Naive B cell (primary cell): ENCODE measurements at places on chromosomes 5 and 9. TPM values are rescaled to one million over a fixed set of nuclear protein-coding genes. Genes with fewer than 3 reads are reported as not detected.
A peak's percentile ranks its signal among the peaks of the same experiment; 100 is the strongest.

DNA sequence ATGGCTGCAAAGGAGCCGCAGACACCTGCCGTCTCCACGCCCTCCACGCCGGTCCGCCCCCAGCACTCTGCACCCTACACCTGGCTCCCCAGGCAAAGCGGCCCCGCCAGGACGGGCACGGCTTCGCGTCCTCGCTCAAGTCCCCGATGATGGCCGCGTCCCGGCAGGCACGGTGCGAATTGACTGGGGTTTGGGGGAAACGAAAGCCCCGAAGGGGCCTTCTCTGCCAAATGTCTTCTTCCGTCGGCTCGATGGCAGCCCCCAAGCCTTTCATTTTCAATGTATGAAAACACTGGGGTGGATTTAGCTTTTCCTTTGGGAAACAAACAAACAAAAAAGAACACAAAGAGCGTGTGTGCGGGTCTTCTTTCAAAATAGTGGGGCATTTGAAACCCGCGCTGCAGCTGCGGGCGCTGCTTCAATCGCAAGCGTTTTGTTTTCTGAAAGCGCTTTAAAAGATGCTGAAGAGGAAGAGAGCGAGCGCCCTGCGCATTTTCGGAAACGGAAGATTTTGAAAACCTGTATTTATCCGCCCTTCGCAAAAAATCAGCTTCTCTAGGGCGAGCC is 160.0 kb downstream of the RMI1 start:
- no peaks in the 10 kb centered on the region for H3K36me3 ChIP-seq
- peak overlapping the region; percentile 85 for H3K4me3 ChIP-seq
- DNase-seq = peak; percentile 2
- no peak overlapping the region for H3K27ac ChIP-seq

GRCh38 chr5:123585871-123586270 is 73.9 kb downstream of the CSNK1G3 start:
- no peaks in the 10 kb centered on the region for H3K27me3 ChIP-seq
- H3K27ac ChIP-seq = no peak overlapping the region
- peaks cover 5% of the 10 kb centered on the region for H3K4me1 ChIP-seq
- peaks cover 16% of the 10 kb centered on the region for H3K36me3 ChIP-seq
- H3K4me3 ChIP-seq = no peak overlapping the region

- H3K4me3 ChIP-seq = no peak within 1 kb of the TSS
- H3K27ac ChIP-seq = peak within 1 kb of the TSS; percentile 34
- no peaks in the 10 kb centered on the region for H3K4me1 ChIP-seq
- no peaks in the 10 kb centered on the region for H3K36me3 ChIP-seq
These were observed at the start of gene HACD4 for GRCh38 chr9:21031091-21031807. Gene HACD4 (minus strand): TSS chr9:21031640. CDS start chr9:21031590, 50 bp downstream.

- peaks cover 19% of the 10 kb centered on the region for H3K4me1 ChIP-seq
- no peaks in the 10 kb centered on the region for H3K36me3 ChIP-seq
- no peak overlapping the region for H3K4me3 ChIP-seq
These were observed 92.0 kb downstream of the SV2C start for GRCh38 chr5:76175051-76175666.

- H3K36me3 ChIP-seq = no peaks in the 10 kb centered on the region
- no peaks in the 10 kb centered on the region for H3K27me3 ChIP-seq
- no peak overlapping the region for H3K27ac ChIP-seq
These were observed 49.1 kb upstream of the SLIT3 start for GRCh38 chr5:169350016-169350415.

GRCh38 chr5:95439801-95440493 is 48.8 kb downstream of the FAM81B start:
- no peak for DNase-seq
- H3K4me3 ChIP-seq = no peak overlapping the region
- no peaks in the 10 kb centered on the region for H3K36me3 ChIP-seq
- H3K4me1 ChIP-seq = no peaks in the 10 kb centered on the region

DNA sequence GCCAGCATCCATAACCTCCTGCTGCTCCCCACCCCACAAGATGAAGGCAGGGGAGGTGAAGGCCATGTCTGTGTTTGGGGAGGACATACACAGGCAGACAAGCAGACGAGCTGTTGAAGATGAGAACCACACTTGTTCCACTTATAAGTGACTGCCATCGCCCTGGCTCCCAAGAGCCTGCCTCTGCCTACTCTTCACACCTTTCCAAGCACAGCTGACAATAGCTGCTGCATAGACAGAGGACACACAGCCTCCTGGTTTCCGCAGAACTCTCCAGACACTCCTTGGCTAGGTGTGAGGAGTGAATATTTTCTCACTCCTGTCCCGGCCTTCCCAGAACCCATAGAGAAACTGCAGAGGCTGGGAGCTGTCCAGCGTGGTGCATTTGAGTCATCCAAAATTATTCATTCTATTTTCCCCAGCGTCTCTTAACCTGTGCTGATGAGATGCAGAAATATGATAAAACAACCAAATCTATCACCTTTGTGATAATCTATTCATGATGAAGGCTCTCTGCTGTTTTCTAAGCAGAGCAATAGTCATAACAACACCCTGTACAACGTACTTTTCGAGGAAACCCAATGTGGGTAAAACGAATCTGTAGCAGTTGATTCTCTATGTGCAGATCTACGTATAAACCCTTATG is 24.7 kb downstream of the KLF9 start:
- no peak overlapping the region for H3K4me3 ChIP-seq
- no peak for DNase-seq
- H3K36me3 ChIP-seq = peaks cover 9% of the 10 kb centered on the region
- H3K27ac ChIP-seq = no peak overlapping the region

DNA sequence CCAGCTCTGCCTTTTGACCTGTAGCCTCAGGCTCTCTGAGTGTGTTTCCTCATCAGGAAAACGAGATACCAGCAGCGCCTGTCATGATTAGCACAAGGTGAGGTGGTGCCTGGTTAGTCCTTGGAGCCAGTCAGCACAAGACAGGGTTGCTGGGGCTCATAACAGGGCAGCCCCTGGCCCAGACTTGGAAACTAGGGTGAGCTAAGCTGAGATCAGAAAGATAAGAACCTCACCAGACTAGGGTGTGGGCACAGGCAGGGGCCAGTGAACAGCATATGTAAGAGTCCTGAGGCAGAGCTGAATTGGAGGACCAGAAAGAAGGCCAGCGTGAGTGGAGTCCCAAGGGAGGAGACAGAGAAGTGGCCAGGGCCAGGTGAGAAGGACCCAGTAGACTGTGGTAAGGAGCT is 42.7 kb upstream of the FUBP3 start:
- no peaks in the 10 kb centered on the region for H3K36me3 ChIP-seq
- no peak for DNase-seq
- no peak overlapping the region for H3K27ac ChIP-seq
- peaks cover 8% of the 10 kb centered on the region for H3K4me1 ChIP-seq
- no peak overlapping the region for H3K4me3 ChIP-seq
- H3K27me3 ChIP-seq = peaks cover 81% of the 10 kb centered on the region

- no peaks in the 10 kb centered on the region for H3K36me3 ChIP-seq
- H3K27ac ChIP-seq = no peak overlapping the region
- H3K4me1 ChIP-seq = no peaks in the 10 kb centered on the region
- no peak for DNase-seq
These were observed 9.4 kb downstream of the DAB2IP start for GRCh38 chr9:121660876-121661275.

DNA sequence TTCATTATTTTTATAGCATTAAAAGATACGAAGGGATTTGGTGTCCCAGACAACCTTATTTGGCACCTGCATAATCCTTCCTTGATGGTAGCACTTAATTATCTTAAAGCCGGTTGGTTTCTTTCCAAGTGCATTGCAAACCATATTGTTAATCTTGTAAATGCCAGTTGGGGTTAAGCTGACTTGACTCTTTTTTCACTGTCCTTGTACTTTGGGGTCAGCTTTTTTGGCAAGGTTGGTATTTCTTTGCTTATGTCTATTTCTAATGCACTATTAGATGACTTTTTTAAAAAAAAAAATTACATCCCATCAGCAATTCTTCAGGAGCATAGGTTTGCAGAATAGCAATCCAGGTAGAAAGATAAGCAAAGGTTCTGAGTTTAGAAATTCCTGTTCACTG is 466.8 kb upstream of the TLE4 start:
- no peaks in the 10 kb centered on the region for H3K27me3 ChIP-seq
- H3K36me3 ChIP-seq = peaks cover 5% of the 10 kb centered on the region
- no peak overlapping the region for H3K4me3 ChIP-seq
- H3K27ac ChIP-seq = no peak overlapping the region

DNA sequence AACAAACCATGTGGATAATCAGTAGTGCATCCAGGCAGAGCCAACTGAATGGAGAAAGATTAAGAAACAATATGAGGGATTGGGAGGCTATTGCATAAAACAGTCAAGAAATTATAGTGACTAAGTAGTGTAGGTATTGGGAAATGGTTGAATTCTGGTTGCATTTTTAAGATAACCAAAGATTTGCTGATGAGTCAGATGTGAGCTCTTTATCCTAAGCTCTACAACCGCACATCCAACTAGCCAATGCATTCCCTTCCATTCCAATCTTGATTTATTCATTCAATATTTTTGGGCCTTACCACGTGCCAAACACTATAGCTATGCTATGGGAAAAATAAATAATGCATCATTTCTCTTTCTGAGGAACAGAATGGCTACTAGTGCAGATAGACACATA is 524.5 kb upstream of the RGMB start:
- H3K4me3 ChIP-seq = no peak overlapping the region
- no peak for DNase-seq
- no peak overlapping the region for H3K27ac ChIP-seq
- H3K27me3 ChIP-seq = no peaks in the 10 kb centered on the region
- no peaks in the 10 kb centered on the region for H3K36me3 ChIP-seq
- H3K4me1 ChIP-seq = no peaks in the 10 kb centered on the region

GRCh38 chr5:164577201-164577600 is 1071.8 kb downstream of the MAT2B start:
- H3K36me3 ChIP-seq = no peaks in the 10 kb centered on the region
- no peak for DNase-seq
- no peaks in the 10 kb centered on the region for H3K4me1 ChIP-seq
- H3K27ac ChIP-seq = no peak overlapping the region
- H3K27me3 ChIP-seq = no peaks in the 10 kb centered on the region

DNA sequence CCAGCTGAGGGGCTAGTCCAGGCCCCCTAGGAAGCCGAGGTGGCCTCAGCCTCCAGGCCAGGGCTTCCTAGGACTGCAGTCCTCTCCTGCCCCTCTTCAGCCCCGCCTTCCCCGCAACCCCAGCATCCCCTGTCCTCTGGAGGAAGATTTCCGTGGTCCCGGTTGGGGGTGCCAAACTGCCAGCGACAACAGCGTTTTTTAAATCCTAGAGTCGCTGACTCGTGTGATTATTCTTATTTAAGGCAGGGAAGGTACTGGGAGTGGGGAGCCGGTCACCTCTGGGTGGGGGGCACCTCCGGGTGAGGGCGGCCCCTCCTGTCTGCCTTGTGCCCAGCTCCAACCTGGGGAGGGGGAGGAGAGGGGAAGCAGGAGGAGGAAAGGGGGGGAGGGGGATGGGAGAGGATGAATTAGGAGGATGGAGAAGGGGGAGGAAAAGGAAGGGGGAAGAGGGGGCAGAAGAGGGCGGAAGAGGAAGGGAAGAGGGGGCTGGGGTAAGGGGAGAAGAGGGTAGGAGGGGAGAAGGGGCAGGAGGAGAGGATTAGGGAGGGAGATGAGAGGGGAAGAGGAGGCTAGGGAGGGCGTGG is 173.1 kb upstream of the IER5L start:
- DNase-seq = no peak
- H3K27ac ChIP-seq = no peak overlapping the region
- peaks cover 71% of the 10 kb centered on the region for H3K27me3 ChIP-seq
- H3K4me3 ChIP-seq = no peak overlapping the region
- peaks cover 7% of the 10 kb centered on the region for H3K36me3 ChIP-seq

DNA sequence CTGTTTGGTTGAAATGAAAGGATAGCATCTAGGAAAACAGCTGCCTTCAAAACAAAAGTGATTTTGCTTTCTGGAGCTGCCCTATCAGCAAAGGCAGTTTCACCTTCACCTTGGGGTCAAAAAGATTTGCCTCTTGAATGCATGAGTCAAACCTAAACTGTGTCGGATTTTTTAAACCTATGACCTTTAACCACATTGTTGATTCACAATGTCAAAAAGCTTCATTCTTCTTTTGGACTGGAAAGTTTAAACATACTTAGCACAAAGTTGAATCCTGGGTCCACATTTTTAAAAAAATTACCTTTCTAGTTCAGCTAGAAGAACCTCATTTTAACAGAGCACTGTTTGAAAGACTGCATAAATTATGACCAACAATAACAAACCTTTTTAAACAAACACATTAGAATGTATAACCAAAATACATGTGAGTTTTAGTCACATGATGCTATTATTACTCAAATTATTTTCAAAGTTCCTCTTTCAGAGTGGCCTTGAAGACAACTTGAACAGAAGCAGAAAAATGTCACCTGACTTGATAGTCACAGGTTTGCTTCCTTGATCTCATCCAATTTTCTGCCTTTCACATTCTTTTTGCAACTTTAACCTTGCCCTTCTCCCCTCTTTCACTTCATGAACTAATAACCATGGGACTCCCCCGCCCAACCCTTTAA is 109.7 kb upstream of the LHFPL2 start:
- H3K27ac ChIP-seq = peak overlapping the region; percentile 92
- H3K4me1 ChIP-seq = peaks cover 61% of the 10 kb centered on the region
- H3K4me3 ChIP-seq = peak overlapping the region; percentile 50
- H3K36me3 ChIP-seq = peaks cover 8% of the 10 kb centered on the region
- DNase-seq = peak; percentile 57

DNA sequence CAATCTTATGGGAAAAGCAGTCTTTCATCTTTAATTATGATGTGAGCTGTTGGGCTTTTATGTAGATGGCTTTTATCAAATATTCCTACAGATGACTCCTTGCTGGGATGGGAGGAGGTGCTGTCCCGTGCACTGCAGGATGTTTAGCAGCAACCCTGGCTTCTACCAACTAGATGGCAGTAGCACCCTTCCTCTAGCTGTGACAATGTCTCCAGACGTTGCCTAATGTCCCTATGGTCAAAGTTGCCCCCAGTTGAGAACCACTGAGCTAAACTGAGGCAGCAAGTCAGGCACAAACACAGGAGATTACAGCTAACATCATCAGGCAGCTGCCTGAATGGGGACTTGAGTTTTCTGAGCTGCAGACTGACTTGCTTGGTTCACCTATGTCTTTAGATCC is 401.9 kb upstream of the PDE4D start:
- H3K4me1 ChIP-seq = peaks cover 14% of the 10 kb centered on the region
- no peaks in the 10 kb centered on the region for H3K36me3 ChIP-seq
- H3K27ac ChIP-seq = no peak overlapping the region
- peak; percentile 8 for DNase-seq
- H3K27me3 ChIP-seq = no peaks in the 10 kb centered on the region

Gene CXCL14
- not detected for polyA plus RNA-seq

Gene NUTM2G
- not detected for polyA plus RNA-seq

Gene MLANA
- polyA plus RNA-seq = 0.15 TPM

Gene TMEFF1
- polyA plus RNA-seq = not detected

Gene GRXCR2
- polyA plus RNA-seq = not detected

Gene CCDC183
- not detected for polyA plus RNA-seq

Gene SHOC1
- polyA plus RNA-seq = not detected

Gene DPH7
- polyA plus RNA-seq = 36.7 TPM
